ENCODE measurements at places on chromosomes 2 and 18. TPM values are rescaled to one million over a fixed set of nuclear protein-coding genes. Genes with fewer than 3 reads are reported as not detected.

The RIT2 gene
- not detected for polyA plus RNA-seq

The WDR33 gene
- polyA plus RNA-seq, result 39.5 TPM

The NEU4 gene
- polyA plus RNA-seq, result not detected

The PROKR1 gene
- not detected for polyA plus RNA-seq

The KCNIP3 gene
- polyA plus RNA-seq, result not detected

The SLC20A1 gene
- polyA plus RNA-seq, result 19.3 TPM

All from IgD-negative memory B cell (primary cell).